Naive thymus-derived CD4-positive, alpha-beta T cell (primary cell): ENCODE measurements at places on chromosomes 1 and 21.

DNA sequence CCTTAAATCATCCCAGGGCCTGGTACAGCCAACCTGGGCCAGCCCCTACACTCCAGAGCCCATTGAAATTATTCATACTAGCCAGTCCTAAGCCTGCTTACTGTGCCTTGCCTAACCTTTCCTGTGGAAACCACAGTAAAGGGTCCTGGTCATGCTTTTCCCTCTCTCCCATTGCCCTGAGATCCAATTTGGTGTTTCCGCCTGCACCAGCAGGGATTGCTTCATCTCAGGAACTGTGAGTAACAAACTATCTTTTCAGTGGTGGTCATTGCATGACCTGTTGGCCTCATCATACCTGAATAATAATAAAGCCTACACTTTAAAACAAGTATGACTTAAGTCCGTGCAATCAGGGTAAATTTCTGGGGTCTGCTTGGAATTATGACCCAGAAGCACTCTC, 18.7 kb upstream of the GALNT2 start:
- no peak for DNase-seq

GRCh38 chr1:97348599-97349265, 572.1 kb downstream of the DPYD start:
- no peak for DNase-seq

DNA sequence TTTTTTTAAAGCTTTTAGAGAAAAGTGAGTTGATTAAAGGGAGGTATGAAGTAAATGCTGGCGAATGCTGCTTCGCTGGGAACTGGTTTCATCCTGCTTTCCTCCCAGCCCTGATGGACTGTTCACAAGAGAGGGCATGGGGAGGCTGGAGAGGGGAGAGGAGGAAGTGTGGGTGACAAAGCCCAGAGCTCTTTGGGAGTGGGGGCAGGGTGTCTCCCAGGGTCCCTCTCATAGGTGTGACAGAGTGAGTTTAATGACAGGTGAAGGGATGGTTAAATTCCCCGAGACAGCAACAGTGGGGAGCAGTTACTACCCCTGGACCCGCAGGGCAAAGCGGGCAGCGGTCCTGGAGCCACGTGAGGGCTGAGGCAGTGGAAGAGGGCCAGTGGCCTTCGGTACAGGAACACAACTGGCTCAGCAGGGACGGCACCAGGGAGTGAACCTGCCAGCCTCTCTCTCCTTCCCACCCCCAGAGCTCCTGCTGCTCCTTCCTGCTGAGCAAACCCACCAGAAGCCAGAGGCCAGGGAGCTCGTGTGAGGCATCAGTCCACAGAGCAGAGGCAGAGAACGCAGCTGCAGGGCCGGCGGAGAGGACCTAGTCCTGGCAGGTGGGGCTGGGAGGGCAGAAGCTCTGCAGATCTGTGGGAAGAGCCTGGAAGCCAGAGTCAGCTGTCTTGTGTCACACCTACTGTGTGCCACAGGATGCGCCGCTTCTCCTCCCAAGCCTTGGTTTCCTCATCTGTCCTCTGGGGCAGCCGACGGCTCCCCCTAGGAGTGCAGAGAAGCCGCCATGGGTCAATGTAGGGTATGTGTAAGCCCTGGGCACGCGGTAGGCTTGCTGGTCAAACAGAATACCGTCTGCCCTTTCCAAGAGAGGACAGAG, 20.9 kb upstream of the LRP8 start:
- no peak for DNase-seq

GRCh38 chr1:17189632-17189990, 15.3 kb upstream of the PADI1 start:
- no peak for DNase-seq

DNA sequence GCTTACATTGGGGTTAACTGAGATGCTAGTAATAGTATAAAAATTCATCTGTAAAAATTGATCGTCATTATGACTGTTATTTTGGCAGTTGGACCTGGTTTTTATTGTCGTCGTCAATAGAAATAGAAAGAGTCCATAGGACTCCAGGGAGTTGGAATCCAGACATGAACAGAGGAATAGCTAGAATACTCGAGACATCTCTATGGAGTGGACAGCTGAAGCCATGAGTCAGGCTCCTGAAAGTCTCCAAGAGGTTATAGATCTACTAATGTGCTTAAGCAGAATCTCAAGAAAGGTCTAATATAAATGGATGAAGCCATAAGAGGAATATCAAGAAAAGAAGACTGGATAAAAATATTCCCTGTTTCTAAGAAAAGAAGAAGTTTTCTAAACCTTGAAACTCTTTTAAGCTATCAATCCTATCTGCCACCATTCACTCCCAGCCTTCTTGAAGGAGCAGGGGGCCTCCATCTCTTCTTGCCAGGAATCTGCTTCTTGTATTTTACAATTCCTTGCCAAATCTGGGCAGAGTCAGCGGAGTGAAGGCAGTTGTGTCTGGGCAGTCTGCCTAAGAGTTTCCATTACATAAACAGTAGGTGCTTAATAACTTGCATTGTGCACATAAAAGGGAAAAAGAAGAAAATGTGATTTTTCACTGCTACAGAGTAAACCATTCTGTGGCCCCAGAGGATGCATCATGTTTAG, 163.3 kb downstream of the ST6GALNAC5 start:
- DNase-seq: no peak

DNA sequence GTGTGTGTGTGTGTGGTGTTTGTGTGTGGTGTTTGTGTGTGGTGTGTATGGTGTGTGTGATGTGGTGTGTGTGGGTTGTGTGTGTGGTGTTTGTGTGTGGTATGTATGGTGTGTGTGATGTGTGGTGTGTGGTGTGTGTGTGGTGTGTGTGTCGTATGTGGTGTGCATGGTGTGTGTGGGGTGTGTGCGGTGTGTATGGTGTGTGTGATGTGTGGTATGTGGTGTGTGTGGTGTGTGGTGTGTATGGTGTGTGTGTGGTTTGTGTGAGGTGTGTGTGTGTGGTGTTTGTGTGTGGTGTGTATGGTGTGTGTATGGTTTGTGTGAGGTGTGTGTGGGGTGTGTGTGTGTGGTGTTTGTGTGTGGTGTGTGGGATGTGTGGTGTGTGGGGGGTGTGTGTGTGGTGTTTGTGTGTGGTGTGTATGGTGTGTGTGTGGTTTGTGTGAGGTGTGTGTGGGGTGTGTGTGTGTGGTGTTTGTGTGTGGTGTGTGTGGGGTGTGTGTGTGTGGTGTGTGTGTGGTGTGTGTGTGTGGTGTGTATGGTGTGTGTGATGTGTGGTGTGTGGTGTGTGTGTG, 106.2 kb upstream of the ADAR start:
- DNase-seq: no peak

GRCh38 chr21:37223804-37224345, 43.3 kb downstream of the VPS26C start:
- no peak for DNase-seq

- no peak for DNase-seq
These were observed 273.1 kb downstream of the TTLL7 start for GRCh38 chr1:83725735-83726360.

DNA sequence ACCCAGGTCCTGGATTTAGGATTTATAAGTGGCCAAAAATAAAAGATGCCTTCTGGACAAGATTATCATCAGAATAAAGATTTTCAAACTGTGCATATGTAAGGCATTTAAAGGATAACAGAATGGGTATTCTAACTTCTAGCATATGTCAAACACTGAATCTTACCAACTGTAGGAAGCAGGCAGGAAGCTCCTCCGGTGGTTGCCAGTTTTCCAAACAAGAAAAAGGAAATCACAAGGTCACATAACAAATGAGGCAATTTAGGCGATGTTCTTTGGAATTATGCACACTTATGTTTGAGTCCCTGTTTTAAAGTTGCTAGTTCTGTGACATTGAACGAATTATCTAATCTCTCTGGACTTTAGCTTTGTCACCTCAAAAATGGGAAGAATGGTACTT, 48.9 kb downstream of the ATP6V1G3 start:
- no peak for DNase-seq
